ENCODE measurements at places on chromosomes 2 and 18.

DNA sequence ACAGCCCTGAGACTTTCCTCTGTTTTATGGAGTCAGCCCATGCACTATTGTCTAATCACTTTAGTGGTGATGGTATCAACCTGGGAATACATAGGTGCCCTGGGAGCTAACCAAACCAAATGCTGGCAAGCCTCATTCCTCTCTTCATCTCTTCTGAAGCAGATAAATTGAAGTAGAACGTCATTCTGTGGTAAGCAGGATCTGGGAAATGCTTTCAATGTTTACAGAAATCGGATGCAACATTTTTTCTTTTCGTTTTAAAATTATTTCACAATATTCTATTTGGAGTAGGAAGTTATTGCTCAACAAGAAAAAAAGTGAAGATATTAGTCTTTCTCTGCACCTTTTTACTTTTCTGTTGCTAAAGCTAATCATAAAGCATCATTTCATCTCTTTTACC lies 114.2 kb downstream of the RBMS1 start:
- DNase-seq: no peak

DNA sequence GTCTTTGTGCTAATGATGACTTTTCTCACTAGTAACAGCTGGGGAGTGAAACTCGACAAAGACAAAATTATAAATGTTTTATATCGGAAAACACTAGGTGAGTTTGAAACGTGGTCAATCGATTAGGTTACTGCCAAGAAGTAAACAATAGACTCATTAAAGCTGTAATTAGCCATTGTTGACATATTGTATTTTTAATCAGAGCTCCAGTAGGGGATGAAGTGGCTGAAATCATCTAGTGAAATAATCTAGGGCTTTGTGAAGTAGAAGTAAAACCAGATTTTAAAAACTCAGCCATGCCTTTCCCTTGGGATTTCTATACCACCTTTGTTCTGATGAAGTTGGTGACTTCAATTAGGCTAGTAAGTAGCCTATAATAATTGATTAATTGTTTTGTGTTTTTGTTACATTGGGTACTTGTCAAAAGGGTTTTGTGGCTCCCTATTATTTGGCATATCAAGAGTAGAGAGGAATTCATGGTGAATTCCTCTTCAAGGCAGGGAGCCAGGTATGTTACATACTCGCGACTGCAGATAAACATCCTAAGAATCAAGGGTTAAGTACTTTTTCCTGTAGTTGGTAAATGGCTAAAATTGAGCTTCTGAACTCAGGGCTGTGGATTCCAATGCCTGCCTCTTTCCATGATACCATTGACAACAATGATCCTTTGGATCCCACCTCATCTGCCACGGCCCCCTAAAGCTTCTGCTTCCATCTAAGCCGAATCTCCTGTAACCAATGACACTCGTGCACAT lies 31.6 kb downstream of the RAB27B start:
- no peak for DNase-seq

- no peak for DNase-seq
Measured at GRCh38 chr18:26480897-26481795, 67.2 kb downstream of the KCTD1 start.

DNA sequence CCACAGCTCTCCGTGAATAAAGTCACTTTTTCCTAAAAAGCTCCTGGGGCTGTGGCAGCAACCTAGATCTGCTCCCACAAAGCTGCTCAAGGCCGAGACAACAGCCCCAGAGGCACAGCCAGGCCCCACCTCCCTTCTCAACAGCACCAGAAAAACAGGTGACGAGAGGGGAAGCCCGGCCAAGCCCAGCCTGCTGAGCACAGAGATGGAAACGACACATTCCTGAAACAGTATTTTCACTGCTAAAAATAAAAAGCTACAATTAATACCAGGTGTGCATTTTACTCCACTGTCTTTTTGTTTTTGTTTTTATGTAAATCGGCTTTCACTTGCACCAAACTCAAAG lies 199.3 kb downstream of the HDAC4 start:
- no peak for DNase-seq

- no peak for DNase-seq
Measured at GRCh38 chr18:53887447-53887846, 337.0 kb downstream of the MBD2 start.

DNA sequence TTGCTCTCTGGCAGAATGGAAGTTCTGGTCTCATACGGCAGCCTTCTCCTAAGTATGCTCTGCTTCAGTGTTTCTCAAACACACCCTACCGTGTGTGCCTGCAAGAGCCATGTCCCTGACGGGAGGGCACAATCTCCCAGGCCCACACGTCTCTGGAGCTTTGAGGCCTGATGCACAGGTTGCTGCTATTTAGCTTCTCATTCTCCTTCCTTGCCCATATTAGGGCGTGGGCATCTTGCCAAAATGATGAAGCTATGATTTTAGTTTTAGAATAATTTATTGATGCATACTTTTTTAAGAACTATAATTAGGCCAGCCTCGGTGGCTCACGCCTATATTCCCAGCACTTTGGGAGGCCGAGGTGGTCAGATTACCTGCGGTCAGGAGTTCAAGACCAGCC lies 107.9 kb downstream of the RNF144A start:
- DNase-seq: no peak

- no peak for DNase-seq
Measured at GRCh38 chr18:26135548-26135947, 1.9 kb downstream of the PSMA8 start.

GRCh38 chr2:51424418-51424817 lies 392.5 kb upstream of the NRXN1 start:
- DNase-seq: no peak

- no peak for DNase-seq
Measured at GRCh38 chr2:189142893-189143759, 36.4 kb downstream of the COL5A2 start.

GRCh38 chr2:119441376-119442225 lies 9.9 kb downstream of the TMEM37 start:
- no peak for DNase-seq

GRCh38 chr2:95526360-95527341 lies 42.1 kb upstream of the TRIM43B start:
- peak; percentile 42 for DNase-seq

GRCh38 chr2:218291318-218292047 lies 820 bp downstream of the TMBIM1 start:
- no peak for DNase-seq

GRCh38 chr2:85504778-85505261 lies 34.1 kb upstream of the MAT2A start:
- no peak for DNase-seq

DNA sequence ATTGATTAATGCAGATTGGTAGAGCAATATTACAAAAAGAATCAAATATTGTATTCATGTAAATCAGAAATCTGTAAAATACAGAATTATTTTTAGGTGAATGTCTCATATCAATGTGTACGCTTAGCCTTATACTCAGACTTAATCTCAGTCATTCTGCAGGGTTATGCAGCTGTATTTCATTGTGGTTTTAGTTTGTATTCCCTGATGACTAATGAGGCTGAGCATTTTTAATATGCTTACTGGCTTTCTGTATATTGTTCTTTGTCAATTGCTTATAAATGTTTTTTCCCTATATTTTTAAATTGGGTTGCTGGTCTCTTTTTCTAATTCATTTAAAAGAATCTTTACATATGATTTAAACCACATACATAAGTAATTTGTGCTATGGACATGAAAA lies 50.1 kb downstream of the CDH19 start:
- no peak for DNase-seq

- no peak for DNase-seq
Measured at GRCh38 chr2:213764849-213765248, 480.6 kb downstream of the SPAG16 start.

GRCh38 chr18:50298443-50299284 lies 11.2 kb upstream of the CXXC1 start:
- no peak for DNase-seq

- DNase-seq: no peak
Measured at GRCh38 chr2:31980674-31981356, 30.0 kb downstream of the MEMO1 start.

- no peak for DNase-seq
Measured at GRCh38 chr2:234495251-234496054, 1.4 kb downstream of the ARL4C start.

DNA sequence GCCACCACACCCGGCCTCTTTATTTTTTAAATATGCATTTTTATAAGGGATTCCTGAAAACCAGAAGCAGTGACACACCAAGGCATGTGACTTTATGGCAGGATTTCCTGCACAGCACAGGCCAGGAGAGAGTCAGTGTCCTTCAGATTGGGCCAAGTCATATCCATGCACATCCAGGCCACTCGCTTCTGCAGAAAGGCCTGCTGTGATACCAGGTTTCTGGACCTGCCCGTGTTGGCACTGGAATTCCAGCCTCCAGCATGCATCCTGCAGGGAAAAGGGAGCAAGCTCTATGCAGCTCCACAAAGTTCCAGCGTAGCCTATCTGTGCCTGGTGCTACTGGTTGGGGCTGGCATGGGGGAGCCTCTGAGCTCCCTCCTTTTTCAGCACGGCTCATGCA lies 36.8 kb downstream of the MEX3C start:
- no peak for DNase-seq

- DNase-seq: no peak
Measured at GRCh38 chr2:14385043-14385442, 247.5 kb upstream of the LRATD1 start.

DNA sequence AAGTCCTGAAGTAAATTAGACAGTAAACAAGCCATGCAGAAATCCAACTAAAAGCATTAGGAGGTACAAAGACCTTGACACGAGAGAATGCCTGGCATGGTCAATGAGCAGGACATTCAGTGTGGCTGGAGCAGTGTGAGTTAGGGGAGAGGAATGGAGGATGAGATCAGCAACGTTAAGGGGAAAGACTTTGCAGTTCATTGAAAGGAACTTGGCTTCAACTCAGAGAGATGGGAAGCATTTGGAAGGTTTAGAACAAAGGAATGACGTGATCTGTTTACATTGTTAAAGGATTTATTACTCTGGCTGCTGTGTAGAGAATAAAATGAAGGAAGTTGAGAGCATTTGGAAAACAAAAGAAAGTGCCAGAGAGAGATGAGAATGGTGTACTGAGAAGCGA lies 621.3 kb downstream of the XIRP2 start:
- no peak for DNase-seq

GRCh38 chr2:113232740-113233139 lies 46.0 kb downstream of the PAX8 start:
- DNase-seq: no peak

GRCh38 chr2:166240387-166241313 lies 112.8 kb upstream of the SCN1A start:
- DNase-seq: no peak

- no peak for DNase-seq
Measured at GRCh38 chr2:85795331-85796045, 41.7 kb downstream of the ATOH8 start.

- no peak for DNase-seq
Measured at GRCh38 chr2:109128616-109129355, at the start of gene SH3RF3. Gene SH3RF3, plus strand, starts transcription at chr2:109129205.

DNA sequence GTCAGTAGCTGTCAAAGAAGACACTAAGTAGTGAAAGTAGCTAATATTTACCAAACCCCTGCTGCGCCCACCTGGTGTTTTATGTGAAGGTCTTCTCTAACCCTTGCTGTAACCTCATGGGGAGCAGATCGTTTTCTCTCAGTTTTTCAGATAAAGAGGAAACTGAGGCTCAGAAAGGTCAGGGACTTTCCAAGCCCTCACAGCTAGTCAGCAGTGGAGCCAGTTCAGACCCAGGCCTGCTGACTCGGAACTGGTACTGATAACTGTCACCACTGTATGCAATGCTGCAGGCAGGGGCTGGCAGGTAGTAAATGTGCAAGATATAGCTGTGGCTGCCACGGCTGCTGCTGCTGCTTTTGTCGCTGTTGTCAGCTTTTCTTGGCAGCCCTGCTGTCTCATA lies 69.1 kb downstream of the LRRFIP1 start:
- DNase-seq: no peak

DNA sequence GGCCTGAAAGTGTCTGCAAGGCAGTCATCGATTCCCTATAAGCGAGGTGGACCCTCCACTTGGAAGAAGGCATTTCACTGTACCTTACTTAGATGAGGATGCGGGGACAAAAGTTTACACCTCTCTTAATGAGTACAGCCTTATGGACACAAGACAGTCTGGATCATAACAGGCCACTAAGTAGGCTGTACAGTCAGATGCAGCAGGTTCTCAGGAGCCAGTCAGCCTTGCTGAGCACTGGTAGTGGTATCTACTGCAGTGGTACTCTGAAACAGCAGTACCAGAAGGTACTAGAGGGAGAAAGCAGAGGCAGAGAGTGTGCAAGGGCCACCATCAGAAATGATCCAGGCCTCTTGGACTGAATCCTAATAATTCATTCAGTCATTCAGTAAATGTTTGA lies 77.6 kb downstream of the KCMF1 start:
- DNase-seq: no peak

DNA sequence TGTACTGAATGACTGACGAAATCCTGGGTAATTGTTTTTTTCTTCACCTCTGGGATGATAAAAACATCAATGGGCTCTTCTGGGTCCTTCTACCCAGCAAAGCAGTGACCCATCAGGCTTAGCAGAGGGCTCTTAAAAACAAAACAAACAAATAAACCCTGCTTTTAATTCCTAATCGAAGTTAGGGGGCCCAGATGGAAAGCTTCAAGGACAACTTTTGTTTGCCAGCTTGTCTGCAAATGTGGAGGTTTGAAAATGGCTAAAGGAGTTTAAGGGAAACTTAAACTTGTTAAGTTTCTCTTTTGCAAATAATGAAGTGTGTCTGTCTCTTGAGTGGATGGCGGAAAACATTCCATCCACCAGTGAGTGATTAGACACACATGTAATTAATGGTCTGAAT lies 327.2 kb downstream of the SATB2 start:
- DNase-seq: no peak

DNA sequence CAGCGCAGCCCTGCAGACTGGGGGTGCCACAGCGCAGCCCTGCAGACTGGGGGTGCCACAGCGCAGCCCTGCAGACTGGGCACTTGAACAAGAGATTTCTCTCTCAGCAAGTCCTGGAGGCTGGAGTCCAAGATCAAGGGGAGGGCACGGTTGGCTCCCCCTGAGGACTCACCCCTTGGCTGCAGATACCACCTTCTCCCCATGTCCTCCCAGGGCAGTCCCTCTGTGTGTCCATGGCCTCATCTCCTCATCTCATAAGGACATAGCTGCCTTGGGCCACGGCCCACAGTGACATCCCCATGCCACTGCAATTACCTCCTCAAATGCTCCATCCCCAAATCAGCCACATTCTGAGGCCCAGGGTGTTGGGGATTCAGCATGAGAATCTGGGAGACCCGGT lies 98.2 kb downstream of the TPO start:
- no peak for DNase-seq

DNA sequence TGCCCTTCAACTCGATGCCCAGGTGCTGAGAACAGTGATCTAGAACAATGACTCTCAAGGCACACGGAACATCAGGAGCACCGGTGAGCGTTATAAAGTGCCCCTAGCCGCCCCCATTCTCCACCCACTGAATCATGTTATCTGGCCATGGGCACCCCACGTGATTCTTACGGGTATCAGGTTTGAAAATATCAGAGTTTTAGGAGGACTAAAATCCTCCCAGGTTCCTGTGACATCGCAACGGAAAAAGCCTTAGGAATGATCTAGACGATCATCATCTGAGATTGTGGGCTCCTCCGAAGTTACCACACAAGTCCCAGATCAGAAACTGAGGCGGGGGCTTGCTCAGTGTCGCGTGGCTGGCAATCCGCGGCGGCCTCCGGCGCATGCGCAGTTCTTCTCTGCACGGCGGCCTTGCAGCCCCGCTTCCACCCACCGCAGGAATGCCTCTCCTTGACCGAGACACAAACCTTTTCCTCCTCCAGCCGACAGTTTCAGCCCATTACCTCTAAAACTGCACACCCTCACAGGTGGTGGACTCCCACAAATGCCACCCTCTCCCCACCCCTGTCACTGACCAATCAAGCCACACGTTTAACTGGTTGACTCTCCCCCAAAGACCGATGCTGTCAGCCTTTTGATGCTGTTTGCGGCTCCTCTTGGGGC lies 5.8 kb upstream of the MRPL33 start:
- peak; percentile 25 for DNase-seq

- no peak for DNase-seq
Measured at GRCh38 chr2:104862058-104862941, 8.4 kb downstream of the POU3F3 start.
